ENCODE measurements at places on chromosomes 16 and 17.

GRCh38 chr16:87801679-87802259, 36.0 kb upstream of the KLHDC4 start:
- DNase-seq = no peak

- DNase-seq = no peak
Observed at GRCh38 chr16:31071861-31072260, 2.2 kb downstream of the ZNF668 start.

GRCh38 chr16:5025171-5025632, 8.5 kb downstream of the NAGPA start:
- DNase-seq = no peak

DNA sequence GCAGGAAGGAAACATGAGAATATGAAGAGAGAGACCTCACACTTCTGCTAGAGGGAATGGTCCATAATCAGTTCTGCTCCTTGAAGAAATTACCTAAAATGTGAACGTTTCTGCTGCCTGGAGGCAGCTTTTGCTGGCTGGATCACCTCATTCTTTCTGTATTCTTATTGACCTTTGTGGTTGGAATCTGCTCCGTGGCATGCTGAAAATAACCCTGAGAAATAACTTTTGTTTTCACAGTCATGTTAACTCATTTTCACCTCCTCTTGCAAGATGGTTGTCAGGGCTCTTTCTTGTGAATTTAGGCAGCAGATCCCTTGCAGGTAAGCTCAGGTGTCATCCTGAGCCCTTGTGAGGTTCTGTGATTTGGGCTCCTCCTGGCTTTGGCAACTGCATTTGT, 70.2 kb downstream of the IRF8 start:
- no peak for DNase-seq
